ENCODE measurements at places on chromosomes 2 and 18.

DNA sequence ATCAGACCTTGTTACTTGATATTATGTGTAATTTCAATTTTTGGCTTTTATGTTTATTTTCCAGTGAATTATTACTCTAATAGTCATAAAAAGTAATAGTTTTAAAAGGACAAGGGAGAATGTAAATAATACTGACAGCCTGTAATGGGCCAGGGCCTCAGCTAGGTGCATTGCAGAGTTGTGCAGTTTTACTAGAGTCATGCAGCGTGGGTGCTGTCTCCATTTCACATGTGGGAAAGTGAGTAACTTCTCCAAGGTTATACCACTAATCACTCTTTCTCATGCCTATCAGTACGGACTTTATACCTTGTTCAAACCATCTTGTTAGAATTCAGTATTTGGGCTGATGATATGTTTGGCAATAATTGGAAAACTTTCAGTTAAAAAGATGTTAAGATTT is 73.3 kb downstream of the UGGT1 start:
- no peak for DNase-seq

GRCh38 chr2:171523088-171524017 is 1.1 kb downstream of the CYBRD1 start:
- DNase-seq = peak; percentile 82

DNA sequence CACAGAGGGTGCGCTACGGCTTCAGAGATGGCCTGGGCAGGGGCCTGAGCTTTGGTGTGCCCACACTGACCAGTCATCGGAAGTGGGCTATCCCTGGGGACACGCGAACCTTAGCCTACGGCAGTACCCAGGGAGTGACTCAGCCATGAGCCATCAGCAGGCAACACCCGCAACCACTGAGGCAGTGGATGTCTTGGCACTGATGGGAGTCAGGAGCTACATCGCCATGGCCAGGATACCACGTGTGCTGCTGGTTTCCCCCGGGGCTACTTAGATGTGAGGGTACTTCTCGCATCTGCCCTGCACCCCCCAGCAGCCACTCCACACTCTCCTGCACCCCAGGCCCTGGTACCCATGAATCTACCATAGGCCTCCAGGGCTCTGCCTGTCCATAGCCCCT is 12.8 kb upstream of the HPCAL1 start:
- no peak for DNase-seq

- no peak for DNase-seq
Observed at GRCh38 chr2:43005975-43006833, 213.8 kb upstream of the HAAO start.

DNA sequence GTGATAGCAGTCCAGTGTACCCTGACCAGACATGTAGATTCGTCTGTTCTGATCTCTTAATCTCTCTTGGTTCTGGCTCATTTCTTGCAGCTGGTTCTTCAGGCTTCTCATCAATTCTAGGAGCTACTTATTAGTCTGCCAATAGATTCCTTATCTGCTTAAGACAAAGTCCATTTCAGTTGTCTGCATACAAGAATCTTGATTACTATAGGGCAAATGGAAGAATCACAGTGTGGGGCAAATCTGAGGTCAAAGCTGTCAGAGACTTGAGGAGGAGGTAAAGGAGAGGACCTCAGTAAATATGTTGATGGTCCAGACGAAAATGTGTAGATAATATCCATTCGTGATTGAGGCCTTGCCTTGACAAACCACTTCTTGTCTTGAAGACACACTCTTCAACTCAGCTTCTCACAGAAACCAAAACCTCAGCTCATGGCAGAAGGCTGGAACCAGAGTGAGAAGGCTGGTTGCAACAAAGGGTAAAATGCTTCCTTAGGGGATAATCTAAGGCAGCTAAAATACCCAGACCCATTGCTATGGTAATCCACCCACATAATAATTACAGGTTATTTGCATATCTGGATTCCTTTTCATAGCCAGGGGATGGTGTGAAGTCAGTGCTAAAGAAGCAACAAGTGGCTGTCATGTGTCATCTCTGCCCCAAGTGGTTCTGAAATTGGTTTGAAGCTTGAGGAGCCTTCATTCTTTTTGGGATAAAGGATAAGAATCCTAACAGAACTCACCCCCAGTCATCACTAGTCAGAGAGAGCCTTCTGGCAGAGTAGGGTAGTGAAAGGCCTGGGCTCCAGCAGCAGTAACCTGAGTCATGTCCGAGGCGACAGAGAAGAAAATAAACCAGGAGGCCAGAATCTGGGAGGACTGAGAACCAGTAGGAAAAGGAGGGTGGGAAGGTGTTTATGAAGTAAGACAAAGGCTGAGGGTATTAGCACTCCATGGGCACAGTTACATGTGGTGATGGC is 29.2 kb upstream of the PELI1 start:
- no peak for DNase-seq

GRCh38 chr2:118249531-118249930 is 161.3 kb downstream of the INSIG2 start:
- DNase-seq = peak; percentile 90

GRCh38 chr2:239710953-239711861 is 310.4 kb upstream of the HDAC4 start:
- DNase-seq = no peak

- no peak for DNase-seq
Observed at GRCh38 chr18:79763407-79763806, 34.3 kb upstream of the KCNG2 start.

GRCh38 chr18:2716394-2717326 is 61.1 kb downstream of the SMCHD1 start:
- no peak for DNase-seq

- DNase-seq = no peak
Observed at GRCh38 chr2:117794668-117795067, 19.8 kb upstream of the DDX18 start.

DNA sequence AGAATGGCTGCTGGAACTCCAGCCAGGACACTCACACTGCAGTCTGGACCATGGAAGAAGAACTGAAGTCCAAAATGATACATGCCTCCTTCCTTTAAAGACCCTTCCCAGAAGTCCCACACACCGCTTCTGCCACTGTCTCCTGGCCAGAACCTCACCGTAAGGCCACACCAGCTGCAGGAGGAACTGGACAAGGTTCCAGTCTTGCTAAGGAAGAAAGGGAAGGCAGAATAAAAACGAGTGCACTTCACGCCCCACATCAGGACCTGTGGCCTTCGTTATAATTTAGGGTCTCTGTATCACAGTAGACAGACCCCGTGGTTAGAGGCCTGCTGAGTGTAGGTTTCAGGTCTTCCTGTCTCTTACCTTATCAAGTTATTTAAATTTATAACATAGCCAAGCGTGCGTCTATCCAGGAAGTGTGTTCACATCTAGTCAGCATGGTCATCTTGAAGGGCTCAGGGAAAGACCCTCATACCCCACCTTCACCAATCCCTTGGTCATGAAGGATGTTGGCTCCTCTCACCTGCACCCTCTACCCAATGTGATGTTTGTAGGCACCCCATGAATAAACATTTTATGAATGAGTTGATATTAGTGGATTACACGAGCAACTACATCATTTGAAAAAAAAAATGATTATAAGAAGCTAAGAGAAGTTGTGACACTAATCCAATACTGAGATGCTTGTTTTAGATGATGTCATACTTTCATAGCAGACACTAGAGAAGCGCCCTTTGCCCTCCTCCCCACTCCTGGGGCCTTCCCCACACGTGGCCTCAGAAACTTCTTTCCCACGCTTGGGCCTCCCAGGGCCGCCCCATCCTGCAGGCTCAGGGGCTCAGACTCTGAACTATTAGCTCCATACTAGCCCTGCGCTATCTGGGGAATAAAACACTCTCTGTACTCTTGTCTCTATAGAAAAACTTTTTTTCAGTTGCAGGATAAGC is 157.6 kb downstream of the FAM210A start:
- DNase-seq = peak; percentile 23

DNA sequence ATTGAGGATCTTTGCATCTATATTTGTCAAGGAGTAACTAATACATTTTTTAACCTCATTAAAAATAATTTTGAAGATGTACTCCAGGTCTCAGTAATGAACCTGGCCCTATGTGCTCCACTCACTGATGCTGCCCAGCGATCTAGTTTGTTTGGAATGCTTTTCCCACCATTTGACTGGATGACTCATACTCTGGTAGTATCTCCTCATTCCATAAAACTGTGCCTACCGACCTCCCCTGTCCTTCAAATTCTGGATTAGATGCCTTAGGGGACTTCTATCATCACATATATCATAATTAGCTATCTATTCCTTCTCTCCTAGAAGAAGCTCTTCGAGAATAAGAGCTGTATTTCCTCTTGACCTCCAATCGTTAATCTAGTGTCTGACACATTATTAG is 83.8 kb downstream of the FAM117B start:
- no peak for DNase-seq

- DNase-seq = no peak
Observed at GRCh38 chr2:212426637-212427412, 111.8 kb downstream of the ERBB4 start.

GRCh38 chr2:164084066-164084465 is 348.3 kb upstream of the FIGN start:
- no peak for DNase-seq

GRCh38 chr2:34670482-34670881 is 1071.4 kb upstream of the FAM98A start:
- DNase-seq = no peak

GRCh38 chr18:45722899-45723298 is 1.1 kb upstream of the SLC14A1 start:
- peak; percentile 63 for DNase-seq

GRCh38 chr2:55732854-55733253 is 39.2 kb upstream of the PNPT1 start:
- DNase-seq = no peak
